Activated CD8-positive, alpha-beta memory T cell treated with anti-CD3 and anti-CD28 coated beads for 4 hours (primary cell): ENCODE measurements at places on chromosomes 11 and 22.

GRCh38 chr22:36838119-36839030 lies 21.5 kb upstream of the PVALB start:
- DNase-seq: no peak

DNA sequence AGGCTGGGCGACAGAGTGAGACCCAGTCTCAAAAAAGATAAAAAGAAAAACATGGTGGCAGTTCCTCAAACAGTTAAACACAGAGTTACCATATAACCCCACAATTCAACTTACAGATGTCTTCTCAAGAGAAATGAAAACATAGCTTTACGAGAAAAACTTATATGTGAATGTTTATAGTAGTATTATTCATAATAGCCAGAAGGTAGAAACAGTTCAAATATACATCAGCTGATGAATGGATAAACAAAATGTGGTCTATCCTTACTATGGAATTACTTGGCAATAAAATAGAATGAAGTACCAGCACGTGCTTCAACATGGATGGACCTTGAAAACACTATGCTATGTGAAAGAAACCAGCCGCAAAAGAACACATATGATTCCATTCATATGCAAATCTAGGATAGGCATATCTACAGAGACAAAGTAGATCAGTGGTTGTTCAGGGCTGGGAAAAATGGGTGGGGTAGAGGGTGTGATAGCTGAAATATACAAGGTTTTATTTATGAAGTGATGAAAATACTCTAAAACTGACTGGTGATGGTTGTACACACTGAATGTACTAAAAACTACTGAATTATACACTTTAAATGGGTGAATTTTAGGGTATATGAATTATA lies 12.4 kb downstream of the NF2 start:
- no peak for DNase-seq

DNA sequence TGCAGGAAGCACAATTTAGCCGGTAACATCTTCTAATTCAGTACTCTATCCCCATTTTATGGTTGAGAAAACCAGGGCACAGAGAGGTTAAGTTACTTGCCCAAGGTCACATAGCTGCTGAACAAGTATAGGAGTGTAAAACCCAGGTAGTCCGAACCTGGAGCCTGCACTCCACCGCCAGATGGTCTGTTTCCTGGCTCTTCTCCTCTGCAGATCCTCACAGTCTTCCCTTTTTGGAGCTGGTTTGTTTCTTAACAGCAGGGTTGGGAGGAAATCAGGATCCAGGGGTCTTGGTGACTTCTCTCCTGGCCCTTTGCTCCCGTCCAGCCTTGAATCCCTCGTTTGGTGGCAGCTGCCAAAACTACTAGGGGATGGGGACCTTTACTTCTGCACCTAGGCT lies 12.0 kb downstream of the TSPAN18 start:
- no peak for DNase-seq

GRCh38 chr22:21582801-21583740 lies 15.6 kb downstream of the UBE2L3 start:
- no peak for DNase-seq

- peak; percentile 92 for DNase-seq
Measured at GRCh38 chr11:66344550-66345315, at the start of gene BRMS1. BRMS1 (minus strand) TSS chr11:66345104; CDS start chr11:66342234, 2,870 bp downstream.

DNA sequence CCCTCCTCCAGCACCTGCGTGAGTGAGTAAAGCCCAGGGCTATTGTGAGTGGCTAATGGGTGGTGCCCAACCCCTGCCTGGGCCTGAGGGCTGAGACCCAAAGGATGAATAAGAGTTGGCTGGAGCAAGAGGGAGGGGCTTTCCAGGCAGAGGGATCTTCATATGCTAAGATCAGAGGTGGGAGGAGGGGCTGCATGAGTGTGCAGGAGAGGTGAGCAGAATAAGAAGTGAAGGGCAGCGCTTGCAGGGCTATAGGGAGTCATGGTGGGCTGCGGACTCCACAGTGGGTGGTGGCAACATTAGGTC lies 3.9 kb downstream of the EMID1 start:
- no peak for DNase-seq

- no peak for DNase-seq
Measured at GRCh38 chr11:121067962-121068647, 32.9 kb upstream of the TECTA start.

DNA sequence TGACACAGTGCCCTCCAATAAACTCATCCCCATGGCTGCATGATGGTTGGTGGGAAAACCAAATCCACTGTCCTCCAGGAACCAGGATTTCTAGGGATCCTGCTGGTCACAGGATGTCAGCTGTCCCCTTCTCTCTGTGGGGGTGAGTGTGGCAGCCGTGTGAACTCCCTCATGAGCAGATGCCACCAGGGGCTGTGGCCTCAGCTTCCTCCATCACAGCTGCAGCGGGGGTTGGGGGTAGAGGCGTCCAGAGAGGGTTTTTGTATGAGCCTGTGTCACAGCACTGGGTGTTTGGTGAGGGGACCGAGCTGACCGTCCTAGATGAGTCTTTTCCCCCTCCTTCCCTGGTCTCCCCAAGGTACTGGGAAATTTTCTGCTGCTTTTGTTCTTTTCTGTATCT lies 26.4 kb downstream of the IGLL5 start:
- no peak for DNase-seq

DNA sequence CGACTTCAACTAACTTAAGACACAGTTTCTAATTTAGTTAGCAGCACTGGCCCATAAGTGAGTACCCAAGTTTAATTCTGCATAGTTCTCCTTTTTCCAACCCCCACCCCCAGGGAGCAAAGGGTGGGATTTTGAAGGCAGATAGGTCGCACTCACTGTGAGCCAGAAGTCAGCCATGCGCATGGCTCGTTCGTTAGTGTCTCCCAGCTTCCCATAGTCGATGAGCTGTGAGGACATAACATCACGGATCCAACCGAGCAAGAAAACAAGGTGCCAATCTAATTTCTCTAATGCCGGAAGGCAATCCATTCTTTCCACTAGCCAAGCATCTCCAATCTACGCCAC lies 577 bp downstream of the MRPL17 start:
- DNase-seq: no peak

DNA sequence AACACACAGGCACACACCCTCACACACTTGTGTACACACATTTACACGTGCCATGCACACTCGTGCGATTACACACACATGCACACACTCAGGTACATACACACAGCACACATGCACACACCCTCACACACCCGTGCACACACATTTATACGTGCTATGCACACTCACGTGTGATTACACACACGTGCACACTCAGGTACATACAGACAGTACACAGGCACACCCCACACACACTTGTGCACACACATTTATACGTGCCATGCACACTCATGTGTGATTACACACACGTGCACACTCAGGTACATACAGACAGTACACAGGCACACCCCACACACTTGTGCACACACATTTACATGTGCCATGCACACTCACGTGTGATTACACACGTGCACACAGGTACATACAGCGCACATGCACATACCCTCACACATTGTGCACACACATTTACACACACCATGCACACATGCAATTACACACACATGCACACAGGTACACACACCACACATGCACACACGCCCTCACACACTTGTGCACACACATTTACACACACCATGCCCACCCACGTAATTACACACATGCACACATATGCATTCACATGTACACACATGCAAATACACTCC lies 4.6 kb downstream of the IFITM10 start:
- DNase-seq: no peak

GRCh38 chr22:38839686-38840085 lies 4.1 kb downstream of the NPTXR start:
- DNase-seq: no peak

- DNase-seq: no peak
Measured at GRCh38 chr22:46619830-46620501, at the start of gene GRAMD4. GRAMD4 (plus strand) TSS chr22:46620386; CDS start chr22:46626800, 6,414 bp downstream.

GRCh38 chr22:33476716-33477115 lies 418.5 kb upstream of the SYN3 start:
- DNase-seq: no peak

- no peak for DNase-seq
Measured at GRCh38 chr11:61413496-61413895, 16.3 kb downstream of the CPSF7 start.

- no peak for DNase-seq
Measured at GRCh38 chr11:111573821-111574249, 28.4 kb upstream of the SIK2 start.

DNA sequence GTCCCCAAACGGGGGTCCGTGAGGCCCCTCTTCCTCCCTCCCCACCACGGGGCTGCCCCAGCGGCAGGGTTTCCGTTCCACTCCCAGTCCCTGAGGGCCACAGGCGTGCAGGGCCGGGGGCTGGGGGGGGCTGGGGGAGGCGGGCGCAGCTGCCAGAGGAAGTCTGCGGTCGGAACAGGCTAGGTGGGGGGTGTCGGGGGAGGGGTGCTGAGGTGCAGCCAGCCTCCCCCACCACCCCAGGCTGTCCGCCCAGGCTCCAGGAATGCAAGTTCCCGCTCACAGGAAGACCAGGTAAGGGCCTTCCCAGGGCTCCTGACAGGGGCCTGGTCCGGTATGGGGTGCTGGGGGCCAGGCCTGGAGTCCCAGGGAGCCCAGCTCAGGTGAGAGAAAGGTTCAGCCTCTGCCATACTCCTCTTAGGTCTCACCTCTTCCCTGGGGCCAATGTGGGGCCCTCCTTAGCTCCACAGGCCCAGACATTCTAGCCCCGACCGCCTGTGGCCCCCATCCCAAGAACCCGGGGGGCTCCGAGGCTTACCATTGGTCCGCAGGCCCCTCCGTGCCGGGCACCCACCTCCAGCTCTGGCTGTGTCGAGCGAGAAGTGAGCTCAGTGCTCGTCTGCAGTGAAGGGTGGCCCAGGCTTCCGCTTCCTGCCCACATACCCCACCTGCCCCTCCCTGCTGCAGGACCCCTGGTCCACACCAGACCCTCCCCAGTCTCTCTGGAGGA lies at the start of gene PTPRCAP:
TSS of gene PTPRCAP (minus strand) at position 601 of the 727 bp plus-strand sequence. CDS start at position 538, 63 bp downstream.
- peak; percentile 57 for DNase-seq

GRCh38 chr11:9315078-9315688 lies 790 bp upstream of the TMEM41B start:
- DNase-seq: no peak

DNA sequence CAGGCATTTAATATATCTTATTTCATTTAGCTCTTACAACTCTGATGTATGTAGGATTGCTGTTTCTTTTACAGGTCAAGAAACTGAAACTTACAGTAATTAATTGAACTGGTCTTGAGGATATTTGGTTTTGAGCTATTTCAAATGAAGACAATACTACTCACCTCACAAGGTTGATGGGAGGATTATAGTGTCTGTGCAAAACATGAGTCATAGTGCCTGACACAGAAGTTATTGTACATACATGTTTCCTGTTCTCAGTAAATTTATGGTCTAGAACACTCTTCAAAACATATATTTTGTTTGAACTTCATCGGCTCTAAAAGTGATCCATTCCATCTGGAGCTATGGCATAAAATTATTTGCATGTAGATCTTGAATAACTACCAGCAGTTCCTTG lies 61.9 kb downstream of the CECR2 start:
- DNase-seq: no peak

DNA sequence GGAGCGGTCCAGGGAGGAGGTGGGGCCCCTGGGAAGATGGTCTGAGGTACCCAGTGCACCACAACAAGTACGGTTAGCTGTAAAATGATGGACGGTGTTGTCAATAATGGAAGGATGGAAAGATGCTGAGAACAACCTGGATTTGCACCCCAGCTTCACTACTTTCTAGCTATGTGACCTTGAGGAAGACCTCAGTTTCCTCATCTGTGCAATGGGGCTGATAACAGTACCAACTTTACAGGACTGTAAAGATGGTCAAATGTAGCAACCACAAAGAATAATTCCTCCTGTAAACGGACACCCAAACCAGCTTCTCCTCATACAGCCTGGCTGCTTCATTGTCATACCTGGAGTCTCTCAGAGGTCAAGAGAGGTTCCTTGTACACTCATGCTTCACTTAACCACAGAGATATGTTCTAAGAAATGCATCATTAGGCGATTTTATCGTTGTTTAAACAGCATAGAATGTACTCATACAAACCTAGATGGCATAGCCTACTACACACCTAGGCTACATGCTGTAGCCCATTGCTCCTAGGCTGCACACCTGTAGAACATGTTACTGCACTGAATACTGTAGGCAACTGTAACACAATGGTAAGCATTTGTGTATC lies 65.5 kb upstream of the LMO2 start:
- no peak for DNase-seq

GRCh38 chr11:42625757-42626665 lies 685.8 kb upstream of the API5 start:
- no peak for DNase-seq

GRCh38 chr22:30906411-30906810 lies 62.2 kb downstream of the MORC2 start:
- no peak for DNase-seq

DNA sequence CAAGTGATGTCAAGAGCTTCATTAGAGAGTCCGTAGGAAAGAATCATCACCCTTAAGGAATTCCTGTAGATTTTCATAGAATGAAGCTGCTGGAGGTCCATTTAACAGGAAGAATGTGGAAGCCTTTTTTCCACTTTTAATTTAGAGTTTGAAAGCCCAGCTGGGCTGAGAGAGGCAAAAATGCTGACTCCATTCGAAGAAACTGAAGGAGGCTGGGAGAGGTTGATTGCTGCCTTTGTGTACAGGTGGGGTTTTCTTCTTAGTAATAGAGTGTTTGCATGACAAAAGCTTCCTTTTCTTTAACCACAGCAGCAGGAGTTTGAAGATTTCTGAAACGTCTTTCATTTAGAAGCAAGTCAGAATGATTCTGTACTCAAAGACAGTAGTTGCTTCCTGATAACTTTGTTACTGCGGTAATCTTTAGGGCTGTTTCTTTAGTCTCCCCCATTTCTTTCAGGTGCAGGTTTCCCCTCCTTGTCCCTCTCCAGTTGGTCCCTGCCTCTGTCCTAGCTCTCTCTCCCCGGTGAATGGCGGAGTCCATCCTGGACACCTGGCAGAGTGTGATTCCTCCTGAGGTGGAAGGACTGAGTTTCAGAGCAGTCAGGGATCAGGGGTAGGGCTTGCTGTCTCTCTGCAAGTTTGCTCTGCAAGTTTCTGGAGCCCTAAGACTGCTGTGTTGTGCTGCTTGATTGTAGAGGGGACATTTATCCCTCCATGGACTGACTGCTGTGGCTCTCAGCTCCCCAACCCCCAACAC lies 166.2 kb downstream of the LDLRAD3 start:
- no peak for DNase-seq

GRCh38 chr11:131999955-132000354 lies 629.5 kb downstream of the NTM start:
- no peak for DNase-seq
